ENCODE measurements at places on chromosomes 7 and 10.

DNA sequence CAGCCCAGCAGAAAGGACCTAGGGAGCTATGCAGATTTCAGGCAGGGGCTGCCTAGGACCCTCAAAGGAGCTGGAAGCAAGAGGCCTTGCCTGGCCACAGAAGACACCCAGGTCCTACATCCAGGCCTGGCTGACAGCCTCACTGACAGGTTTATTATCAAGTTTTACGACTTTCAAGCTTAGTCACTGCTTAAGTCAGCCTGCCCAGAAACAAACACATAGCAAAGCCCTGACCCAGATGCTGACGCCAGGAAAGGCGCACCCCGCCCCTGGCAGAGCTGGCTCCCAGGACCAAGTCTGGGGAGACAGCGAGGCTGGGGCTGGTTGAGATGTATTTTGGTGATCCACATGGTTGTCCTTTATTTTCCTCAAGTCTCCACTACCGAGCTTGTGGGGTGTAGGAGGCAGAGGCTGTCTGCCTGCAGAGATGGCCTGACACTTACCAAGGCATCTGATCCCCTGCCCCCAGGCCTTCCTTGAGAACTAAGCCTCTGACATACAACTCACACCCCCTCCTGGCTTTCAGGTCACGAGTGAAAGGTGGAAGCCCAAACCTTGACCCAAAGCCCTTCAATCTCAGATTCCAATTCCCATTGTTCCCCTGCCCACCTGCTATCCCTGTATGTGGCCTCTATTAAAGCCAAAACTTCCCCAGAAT, 80.7 kb upstream of the EMX2 start:
- no peak for DNase-seq

GRCh38 chr10:106436123-106436715, 728.3 kb downstream of the SORCS1 start:
- no peak for DNase-seq

- no peak for DNase-seq
Measured at GRCh38 chr7:98949336-98950044, 71.2 kb downstream of the TRRAP start.

- DNase-seq, result peak; percentile 95
Measured at GRCh38 chr10:28939281-28940157, 262.2 kb downstream of the BAMBI start.

DNA sequence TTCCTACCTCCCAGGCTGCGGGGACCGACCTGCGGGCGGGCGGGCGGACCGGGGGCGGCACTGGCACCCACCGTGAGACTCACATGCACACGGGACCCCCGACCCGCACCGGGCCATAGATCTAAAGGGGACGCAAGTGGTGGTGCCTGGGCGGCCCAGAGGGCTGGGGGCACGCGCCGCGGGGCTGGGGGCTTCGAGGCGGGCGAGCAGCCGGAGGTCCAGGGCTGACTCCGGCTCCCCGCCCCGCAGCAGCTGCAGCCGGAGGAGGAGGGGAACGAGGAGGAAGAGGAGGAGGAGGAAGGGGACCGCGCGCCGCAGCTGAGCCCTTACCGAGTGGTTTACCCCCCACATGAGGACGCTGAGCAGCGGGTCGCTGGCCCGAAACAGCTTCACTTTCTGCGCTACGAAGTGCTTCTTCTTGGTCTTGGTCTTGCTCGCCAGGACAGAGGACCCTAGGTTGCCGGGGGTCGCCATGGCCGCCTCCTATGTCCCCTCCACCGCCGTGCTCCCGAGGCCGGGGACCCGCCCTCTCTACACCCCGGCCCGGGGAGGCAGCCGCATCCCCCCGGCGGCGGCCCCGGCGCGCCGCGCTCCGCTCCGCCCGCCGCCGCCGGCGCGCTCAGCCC, 412 bp downstream of the PIP4K2A start:
- peak; percentile 48 for DNase-seq

- peak; percentile 9 for DNase-seq
Measured at GRCh38 chr7:115940460-115941060, 90.0 kb downstream of the TFEC start.

DNA sequence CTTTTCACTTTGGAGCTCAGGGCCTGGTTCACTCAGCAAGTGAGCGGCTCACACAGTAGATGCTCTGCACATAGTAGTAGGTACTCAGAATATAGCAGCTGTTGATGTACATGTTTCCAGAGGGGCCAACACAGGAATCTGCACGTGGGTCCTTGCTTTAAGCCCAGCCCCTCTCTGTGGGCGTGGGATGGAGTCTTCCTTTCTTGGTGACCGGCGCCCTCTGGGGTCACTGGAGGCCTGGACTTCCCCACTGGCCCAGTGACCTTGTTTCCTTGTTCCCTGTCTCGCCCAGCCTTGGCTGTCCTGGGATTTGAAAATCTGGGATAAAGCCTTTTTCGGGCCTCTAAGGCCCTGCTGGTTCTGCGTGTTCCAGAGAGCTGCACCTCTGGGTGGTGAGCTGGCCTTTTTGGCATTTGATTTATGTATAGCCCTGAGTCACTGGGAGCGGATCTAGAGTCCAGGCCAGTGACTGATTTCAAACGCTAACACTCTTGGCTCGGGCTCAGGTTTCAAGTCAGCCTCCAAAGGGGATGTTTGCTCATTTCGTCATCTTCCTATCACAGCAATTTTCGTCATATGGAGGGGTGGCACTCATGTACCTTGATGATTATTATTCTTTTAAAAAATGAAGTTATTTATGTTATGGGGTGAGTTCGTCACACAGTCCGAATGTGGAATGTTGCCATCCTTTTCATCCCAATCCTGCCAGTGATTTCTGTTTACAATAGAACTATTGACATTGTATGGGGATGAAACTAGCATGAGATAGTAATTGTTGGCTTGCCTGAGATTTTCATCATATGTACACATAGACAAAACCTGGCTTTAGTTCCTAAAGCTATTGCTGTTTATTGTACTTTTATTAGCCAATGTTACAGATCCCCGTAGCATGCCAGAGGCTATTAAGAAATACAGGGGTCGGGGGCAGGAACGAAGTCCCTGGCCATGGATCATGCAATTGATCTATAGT, 65.5 kb downstream of the CUX1 start:
- peak; percentile 56 for DNase-seq

- DNase-seq, result no peak
Measured at GRCh38 chr10:119404719-119405519, 137.6 kb downstream of the RGS10 start.

GRCh38 chr10:7077880-7078279, 333.0 kb downstream of the SFMBT2 start:
- no peak for DNase-seq

DNA sequence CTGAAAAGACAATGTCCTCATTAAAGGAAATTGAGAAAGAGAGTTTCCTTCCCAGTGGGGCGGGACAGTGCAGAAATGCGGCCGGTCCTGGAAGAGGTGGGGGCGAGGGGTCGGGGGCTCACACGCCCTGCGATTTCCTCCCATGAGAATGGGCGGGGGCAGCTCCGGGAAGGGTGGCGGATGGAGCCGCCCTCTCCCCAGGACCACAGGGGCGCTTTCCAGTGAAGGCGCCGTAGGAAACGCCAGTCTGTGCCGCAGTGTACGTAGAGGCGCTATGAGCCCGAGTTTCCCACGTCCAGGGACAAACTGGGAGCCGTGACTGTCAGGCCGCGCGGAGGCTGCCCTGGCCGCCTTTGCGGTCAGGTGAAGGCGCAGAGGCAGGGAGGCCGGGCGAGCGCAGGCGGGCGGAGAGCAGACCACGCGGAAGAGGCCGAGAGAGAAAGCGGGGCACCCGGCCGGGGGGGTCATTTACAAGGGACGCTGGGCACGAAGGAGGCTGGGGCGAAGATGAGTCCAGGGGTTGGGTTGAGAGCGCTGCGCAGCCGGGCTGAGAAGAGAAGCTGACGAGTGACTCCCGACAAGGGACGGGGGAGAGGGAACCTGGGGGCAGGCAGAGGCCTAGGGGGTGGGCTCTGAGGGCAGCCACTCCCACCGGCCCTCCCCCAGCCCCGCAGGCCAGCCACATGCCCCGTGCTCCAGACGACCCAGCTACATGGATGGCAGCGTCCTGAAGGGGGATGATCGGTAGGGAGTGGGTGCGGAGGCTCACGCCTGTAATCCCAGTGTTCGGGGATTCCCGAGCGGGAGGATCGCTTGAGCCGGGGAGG, 45.0 kb downstream of the ALOX5 start:
- peak; percentile 79 for DNase-seq

DNA sequence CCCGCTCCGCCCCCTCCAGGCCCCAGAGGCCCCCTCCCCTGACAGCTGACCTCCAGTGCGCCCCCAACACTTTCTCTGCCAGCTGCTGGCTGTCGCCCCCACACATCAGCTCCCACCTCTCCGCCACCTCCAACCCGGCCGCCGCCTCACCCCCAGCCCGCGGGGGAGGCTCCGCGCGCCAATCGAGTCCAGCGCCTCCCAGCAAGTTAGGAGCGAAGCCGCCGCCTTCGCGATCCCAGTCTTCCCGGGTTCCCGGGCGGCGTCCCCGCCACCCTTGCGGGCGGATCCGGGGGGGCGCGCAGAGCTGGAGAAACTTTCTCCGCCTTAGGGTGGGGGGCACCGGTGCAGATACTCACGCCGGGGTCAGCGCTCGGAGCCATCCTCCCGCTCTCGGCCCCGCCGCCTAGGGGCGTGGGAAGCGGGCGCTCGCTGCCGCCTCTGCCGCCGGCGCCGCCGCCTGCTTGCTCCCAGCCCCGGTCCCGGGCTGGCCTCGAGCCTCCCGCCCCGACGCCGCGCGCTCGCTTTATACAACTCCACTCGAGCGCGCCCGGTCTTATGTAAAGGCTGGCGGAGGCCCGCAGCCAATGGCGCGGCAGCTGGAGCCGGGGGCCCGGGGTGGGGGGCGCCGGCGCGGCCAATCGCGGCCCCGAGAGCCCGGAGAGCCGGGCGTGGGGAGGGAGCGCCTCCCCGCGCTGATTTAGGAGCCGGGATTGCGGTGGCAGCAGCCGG, at the start of gene CRTAC1:
TSS of gene CRTAC1 (minus strand) at position 529 of the 729 bp plus-strand sequence. CDS start at position 380, 149 bp downstream.
- peak; percentile 92 for DNase-seq

Measured in GM23338 (cell line).